MCF 10A (cell line): ENCODE measurements at places on chromosomes 12 and 14.

DNA sequence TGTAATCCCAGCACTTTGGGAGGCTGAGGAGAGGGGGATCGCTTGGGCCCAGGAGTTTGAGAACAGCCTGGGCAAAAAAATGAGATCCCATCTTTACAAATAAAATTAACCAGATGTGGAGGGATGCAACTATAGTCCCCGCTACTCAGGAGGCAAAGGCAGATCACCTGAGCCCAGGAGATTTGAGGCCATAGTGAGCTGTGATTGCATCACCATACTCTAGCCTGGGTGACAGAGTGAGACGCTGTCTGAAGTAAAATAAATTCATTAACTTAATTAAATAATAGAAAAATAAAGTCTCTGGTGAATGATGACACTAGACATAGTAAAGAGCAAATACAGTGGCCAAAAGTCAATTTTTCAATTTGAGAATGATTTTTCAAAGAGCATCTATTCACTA, 16.1 kb upstream of the PLEKHA5 start:
- DNase-seq = no peak

DNA sequence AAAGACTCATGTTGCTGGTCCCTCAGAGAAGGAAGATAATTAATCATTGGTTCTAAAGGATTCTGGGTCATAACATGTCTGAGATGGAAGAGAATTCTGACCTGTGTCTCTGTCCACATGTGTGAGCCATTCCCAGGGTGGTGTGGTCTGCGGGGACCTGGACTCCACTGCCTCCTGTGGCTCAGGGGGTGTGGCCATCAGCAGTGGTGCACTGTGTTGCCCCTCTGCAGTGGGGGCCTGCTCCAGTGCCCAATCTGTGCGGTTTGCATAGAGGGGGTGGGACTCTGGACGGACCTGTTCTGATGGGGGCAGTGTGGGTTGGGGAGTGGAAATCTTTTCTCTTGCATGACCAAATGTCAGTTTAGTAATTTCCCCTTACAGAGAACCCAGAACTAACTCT, 13.5 kb downstream of the KRT85 start:
- no peak for DNase-seq

GRCh38 chr12:50728417-50728816, 35.5 kb upstream of the ATF1 start:
- no peak for DNase-seq

DNA sequence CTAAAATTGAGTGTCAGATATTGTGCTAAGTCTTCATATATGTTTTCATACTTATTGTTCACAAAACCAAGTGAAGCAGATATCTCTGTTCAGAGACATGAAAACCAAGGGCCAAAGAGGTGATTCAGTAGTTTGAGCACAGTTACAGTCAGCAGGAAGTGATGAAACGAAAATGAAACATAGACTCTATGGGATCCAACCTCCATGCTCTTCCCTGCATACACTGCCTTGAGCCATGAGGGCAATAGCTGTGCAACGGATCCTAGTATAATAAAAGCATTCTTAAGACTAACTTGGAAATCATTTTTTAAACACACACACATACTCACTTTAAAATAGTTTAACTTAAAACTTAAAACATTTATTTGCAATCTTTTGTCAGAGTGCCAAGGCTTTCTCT, 27.9 kb downstream of the ESR2 start:
- DNase-seq = peak; percentile 22

- DNase-seq = no peak
Observed at GRCh38 chr14:37133284-37133913, 39.0 kb downstream of the SLC25A21 start.
